ENCODE measurements at places on chromosomes 11 and 22.
A peak's percentile ranks its signal among the peaks of the same experiment; 100 is the strongest.

DNA sequence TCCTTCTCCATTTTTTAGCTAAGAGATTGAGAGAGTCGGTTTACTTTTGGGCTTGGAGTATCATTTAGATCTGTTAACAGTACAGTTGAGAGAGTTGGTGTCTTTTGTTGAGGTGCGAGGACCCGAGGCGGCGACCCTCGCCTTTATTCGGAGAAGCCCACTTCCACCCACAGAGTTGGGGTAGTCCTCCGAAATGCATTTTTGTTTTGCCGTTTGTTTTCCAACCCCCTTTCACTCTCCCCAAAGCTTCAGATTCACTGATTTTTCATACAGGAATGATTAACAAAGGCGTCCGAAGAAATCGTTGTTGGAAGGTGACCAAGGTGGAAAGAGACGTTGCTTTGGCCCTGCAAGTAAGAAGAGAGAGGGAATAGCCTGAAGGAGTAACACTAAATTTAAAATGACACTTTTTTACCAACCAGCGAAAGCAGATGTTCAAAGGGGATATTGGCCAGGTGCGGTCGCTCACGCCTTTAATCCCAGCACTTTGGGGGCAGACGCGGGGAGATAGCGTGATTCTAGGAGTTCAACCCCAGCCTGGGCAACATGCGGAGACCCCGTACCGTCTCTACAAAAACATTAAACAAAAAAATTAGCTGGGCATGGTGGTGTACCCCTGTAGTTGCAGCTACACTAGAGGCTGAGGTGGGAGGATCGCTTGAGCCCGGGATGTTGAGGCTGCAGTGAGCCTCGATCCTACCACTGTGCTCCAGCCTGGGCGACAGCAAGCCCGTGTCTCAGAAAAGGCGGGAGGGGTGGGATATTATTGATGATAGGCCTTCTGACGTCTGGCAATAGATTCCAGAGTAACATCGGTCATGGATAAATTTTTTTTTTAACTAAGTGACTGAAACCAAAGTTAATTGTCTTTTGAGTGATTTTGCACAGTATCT is 899 bp upstream of the RAB30 start:
- no peak for DNase-seq

GRCh38 chr22:41976070-41976901 is 7.0 kb downstream of the SEPTIN3 start:
- DNase-seq, result peak; percentile 50

DNA sequence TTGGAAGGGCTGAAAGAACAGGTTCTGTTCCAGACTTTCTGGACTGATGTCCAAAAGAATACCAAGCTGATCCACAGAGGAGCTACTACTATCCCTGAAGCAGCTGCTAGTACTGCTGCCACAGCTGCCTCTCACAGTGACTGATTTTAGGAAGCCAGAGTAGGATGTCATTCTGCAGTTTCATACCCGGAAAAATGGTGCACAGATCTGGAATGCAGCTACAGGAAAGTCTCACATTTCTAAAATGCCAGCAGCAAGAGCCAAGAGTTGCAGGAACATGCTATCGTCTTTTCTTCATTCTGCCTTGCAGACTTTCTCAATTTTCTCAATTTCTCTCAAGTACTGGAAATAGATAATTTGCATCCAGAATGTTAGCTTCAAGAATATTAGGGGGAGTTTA is 19.4 kb upstream of the CCDC179 start:
- no peak for DNase-seq

DNA sequence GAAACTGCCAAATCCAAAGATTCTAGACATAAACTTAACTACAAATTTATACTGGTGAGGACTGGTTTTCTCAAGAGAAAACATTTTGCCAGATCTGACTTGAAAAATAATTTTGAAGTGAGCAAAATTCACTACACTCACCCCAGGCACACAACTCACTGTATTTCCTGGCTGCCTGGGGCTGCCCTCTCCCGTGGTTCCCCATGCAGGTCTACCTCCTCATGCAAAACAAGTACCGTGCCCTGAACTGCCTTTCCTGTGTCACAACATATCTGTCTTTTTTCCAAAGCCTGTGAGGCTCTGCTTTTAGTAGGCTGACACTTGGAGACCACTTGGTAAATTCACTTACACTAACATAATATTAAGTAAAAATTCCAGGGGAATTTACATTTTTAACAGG is 76.4 kb downstream of the LIF start:
- DNase-seq, result no peak

GRCh38 chr11:15826826-15827225 is 529.5 kb downstream of the SOX6 start:
- peak; percentile 13 for DNase-seq

- DNase-seq, result no peak
Measured at GRCh38 chr11:74434528-74434927, 32.8 kb downstream of the KCNE3 start.

DNA sequence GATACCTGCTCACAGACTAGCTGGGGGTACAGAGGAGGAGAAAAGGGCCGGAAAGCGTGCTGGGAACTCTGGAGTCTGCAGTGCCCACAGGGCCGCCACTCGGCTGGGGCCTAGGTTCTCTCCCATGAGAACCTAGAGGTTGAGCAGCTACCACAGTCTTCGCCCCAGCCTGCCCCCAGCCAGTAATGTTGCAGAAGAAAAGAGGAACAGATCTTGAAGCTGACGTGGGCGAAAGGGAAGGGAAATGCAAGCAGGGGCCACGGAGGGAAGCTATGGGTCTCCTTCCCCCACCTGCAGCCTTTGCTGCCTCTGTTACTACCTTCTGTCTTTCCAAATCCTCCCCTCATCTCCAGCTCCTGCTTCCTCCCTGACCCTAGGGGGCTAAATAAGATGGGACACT is 28.8 kb upstream of the P2RY2 start:
- no peak for DNase-seq

DNA sequence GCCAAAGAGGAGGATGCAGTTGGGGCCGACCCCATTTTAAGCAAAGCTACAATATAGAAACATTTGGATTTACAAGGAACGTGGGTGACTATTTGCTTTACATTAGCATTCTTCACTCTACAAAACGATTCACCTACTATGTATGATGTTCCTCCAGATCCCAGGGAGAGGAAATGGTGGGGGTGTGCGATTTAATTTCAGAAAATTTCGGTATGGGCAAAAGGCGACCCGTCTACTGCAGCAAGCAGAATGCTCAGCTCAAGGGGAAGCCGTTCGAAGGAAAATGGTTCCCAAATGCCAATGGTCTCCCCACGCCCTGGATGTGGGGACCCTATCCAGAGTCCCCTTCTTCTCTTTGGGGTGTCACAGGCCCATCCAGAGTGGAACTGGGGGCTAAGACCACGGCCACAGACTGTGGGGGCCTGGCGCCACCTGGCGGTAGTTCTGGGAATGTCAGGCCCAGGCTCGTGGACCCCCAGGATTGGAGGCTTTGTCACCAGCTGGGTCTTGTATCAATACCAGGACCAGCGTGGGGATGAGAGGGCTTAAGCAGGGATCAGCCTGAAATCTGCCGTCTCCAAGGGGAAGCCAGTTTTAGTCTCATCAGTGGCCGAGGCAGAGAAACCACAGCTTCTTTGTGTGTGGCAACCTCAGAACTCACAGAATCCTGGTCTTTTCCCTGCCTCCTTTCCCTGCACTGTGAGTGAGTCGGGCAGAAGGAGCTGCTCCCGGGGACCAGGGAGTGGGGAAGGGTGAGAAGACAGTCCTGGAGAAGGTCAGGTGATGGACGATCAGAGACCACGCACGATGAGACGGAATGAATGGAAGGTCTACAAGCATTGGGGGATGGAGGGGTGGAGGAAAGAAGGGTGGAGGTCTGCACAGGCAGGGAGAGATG is 8.4 kb downstream of the LRRC10B start:
- no peak for DNase-seq

GRCh38 chr11:112794331-112794846 is 166.8 kb upstream of the NCAM1 start:
- DNase-seq, result no peak

DNA sequence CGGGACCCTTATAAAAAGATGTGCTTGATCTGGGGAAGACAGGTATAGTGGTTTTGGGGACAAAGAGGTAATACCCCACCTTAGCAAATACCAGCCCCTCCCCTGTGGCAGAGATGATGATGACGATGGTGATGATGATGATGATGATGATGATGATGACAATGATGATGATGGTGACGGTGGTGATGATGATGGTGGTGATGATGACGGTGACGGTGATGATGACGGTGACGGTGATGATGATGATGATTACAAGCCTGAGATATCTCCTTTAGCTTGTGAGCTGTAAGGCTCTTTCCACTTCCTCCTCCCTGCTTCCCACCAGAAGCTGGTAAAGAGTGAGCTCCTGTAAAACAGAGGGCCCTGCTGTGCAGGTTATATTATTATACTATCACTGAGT is 89.5 kb upstream of the TMEM45B start:
- no peak for DNase-seq

- no peak for DNase-seq
Measured at GRCh38 chr11:37973941-37974340, 1375.9 kb upstream of the RAG2 start.

DNA sequence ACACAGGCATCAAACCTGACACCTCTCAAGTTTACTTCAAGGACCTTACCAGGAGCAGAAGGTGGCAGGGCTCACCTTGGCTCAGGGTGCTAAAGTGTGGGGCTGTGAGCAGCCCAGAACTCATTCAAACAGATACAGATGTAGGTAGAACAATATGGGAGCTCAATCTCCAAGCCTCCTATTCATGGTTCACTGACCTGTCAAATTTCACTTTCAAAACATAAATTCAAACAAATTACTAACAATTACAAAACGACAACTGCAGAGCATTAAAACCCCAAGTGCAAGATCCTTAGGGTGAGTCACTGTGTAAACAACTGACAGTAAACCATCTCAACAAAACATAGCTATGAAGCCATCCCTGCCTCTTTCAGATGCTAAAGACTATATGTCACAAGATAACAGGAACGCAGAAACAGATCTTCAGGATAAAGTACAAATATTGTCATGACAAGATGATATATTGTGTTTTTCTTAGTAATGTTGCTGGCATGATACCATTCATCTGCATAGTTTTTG is 303.5 kb upstream of the ANO3 start:
- no peak for DNase-seq

- no peak for DNase-seq
Measured at GRCh38 chr22:20011123-20011992, 5.3 kb downstream of the ARVCF start.

DNA sequence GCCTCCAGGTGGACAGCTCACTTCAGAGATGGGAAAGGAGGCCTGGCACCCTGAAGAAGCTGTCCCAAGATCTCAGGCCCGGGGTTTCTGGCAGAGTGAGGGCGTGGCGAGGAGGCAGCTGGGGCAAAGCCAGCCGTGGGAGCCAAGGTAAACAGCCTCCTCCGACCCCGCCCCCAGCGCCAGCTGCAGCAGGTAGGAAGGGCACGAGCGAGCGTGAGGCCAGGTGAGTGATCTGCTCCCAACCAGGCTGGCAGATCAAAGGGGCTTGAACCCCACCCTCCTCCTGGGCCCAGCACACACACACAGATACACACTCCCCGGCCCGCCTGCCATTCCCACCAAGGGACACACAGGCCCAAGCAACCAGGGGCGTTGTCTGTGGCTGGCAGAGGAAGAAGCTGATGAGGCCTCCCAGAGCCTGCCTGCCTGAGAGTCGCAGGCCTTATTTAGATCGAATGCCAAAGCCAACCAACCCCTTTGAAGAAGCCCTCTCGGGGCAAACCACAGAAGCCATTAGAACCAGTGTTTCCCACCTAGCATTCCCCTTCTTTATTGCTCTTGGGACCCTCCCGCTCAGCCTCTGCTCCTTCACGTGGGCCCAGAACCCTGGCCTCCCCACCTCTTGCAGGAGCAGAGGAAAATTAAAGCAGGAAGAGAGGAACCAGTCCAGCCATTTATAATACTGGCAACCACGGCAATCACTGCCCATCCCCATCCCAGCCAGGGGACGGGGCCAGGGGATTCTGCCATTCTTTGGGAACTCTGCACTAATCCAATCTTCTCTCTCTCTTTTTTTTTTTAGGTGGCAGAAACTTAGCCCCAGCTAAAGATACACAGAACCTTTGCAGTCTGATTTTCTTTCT is 5.0 kb downstream of the PDGFB start:
- DNase-seq, result peak; percentile 92

- DNase-seq, result no peak
Measured at GRCh38 chr11:96075532-96075959, 151.6 kb upstream of the MTMR2 start.

Data from NCI-H1105 (cell line).